ENCODE measurements at places on chromosomes 7 and 10. TPM values are rescaled to one million over a fixed set of nuclear protein-coding genes. Genes with fewer than 3 reads are reported as not detected.

MYPN gene
- 20.4 TPM for total RNA-seq

HOXA10 gene
- total RNA-seq: 98.8 TPM

YWHAG gene
- total RNA-seq: 87.1 TPM

SFRP4 gene
- total RNA-seq: 11.2 TPM

GFRA1 gene
- 43.8 TPM for total RNA-seq

OR2A12 gene
- not detected for total RNA-seq

HTR5A gene
- not detected for total RNA-seq

GDF10 gene
- 1.6 TPM for total RNA-seq

ASZ1 gene
- total RNA-seq: not detected

NUTM2E gene
- total RNA-seq: 0.76 TPM

TMEM225B gene
- total RNA-seq: 1.6 TPM

C10orf53 gene
- not detected for total RNA-seq

PPP2R2D gene
- total RNA-seq: 56.1 TPM

STAG3 gene
- total RNA-seq: 1.3 TPM

ZNF239 gene
- total RNA-seq: 6.7 TPM
